ENCODE measurements at places on chromosomes 1 and 21.

GRCh38 chr1:5109633-5110032 is 455.2 kb downstream of the AJAP1 start:
- DNase-seq: no peak

DNA sequence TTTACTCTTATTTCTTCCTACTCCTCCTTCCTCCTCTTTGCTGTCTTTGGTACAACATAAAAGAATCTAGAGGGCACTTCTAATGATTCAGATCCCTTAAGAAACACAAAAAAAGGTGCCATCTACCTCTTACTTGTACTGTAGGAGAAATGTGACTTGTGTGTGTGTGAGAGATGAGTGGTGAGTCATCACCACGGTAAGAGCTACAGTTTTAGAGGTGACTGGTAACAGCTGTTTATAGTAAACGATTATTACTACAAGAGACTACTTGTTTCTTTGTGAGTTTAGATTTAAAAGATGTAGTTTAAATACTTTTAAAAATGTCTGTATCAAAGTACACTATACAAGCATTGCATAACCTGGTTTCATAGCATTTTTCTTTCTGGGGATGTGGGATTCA is 40.4 kb downstream of the SLC35D1 start:
- DNase-seq: no peak

DNA sequence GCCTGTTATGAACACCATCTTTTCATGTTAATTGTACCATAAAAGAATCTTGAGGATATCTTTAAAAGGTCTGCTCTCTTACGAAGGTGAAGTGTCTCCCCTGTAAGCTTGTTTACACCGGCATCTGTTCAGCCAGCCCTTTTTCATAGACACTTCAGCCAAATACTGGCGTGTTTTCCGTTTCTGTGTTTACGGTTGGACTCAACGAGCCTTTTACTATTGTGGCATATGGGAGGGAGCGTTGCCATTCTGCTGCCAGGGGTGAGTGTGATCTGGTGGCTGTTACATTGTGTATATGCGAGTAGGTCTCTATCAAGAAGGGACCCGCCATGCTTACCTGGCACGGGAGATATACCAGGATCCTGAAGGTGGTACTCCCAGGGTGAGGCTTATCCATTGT is 433.8 kb downstream of the CAMTA1 start:
- no peak for DNase-seq

DNA sequence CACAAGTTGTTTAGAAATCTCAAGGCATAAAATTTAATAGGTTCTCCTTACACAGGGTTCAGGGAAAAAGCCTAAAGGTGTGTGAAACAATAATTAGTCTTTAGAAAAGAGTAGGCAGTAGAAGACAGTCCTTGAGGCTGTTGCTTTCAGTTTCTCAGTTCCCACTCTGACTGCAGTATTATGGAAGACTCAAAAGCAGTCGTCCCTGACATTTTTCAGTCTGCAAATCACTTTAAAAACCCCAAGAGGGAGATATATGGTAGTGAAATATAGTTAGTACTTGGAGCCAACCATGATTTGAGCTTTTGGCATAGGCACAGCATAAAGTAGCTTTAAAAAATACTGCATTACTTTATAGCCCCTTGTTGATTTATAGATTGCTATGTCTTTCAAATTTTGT is 299.7 kb downstream of the OLFM3 start:
- DNase-seq: no peak

DNA sequence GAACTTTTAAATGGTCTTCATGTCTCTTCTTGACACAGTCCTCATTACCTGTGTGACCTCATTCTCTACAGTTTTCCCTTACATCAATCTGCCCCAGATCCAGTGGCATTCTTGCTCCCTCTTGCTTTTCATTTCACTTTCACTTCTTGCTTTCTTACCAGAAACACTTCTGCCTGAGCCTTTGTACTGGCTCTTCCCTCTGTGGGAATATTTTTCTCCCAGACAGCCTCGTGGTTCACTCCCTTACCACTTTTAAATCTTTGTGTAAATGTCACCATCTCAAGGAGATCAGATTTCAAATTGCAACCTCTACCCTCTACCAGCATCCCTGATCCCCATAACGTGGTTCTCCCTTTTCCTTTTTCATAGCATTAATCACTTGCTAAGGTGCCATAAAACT is 73.2 kb downstream of the DISC1 start:
- DNase-seq: no peak
